CD4-positive, alpha-beta T cell treated with Interleukin-10 for 1 hour (primary cell): ENCODE measurements at places on chromosomes 7 and 10.

- DNase-seq = peak; percentile 86
Observed at GRCh38 chr7:50369143-50370026, 64.9 kb downstream of the IKZF1 start.

DNA sequence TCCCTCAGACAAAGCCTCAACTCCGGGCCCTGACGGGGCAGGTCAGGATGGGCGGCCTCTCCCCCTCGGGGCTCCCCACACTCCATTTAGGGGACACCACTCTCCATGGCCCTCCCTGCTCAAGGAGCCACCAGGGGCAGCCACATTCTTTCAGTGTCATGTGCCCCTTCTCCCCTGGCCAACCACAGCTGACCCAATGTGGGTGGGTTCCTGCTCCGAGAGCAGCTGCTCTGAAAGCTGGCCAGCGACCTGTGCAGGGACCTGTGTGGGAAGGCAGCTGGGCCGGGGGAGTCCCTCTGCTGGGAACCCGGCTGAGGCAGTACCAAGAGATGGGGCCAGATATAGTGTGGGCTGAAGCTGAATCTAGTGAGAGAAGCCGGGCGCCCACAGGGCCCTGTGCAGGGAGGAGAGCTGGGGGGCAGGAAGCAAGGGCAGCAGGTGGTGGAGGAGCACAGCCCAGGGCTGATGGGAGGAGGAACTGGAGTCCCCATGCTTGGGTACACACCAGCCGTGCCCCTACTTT, 40.6 kb upstream of the NPFFR1 start:
- DNase-seq = no peak

GRCh38 chr7:92622030-92622429, 31.8 kb upstream of the FAM133B start:
- DNase-seq = no peak

DNA sequence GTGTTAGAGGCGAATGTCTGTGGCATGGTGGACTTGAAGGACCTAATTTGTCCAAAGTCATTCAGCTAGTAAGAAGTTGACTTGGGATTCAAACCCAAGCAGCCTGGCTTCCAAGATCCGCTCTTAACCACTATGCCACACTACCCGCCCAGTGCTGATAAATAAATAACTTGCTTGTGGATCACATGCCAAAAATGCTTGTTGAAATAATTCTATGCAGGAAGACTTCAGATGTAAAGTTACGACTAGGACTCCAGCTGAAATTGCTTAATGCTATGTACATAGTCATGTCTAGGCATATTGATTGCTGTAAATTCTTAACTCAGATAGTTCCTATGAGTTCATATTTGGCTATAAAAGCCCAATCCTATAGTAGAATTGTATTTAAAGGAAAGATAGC, 76.0 kb downstream of the PLXDC2 start:
- no peak for DNase-seq

- no peak for DNase-seq
Observed at GRCh38 chr7:159145490-159145855, 806 bp upstream of the VIPR2 start.

DNA sequence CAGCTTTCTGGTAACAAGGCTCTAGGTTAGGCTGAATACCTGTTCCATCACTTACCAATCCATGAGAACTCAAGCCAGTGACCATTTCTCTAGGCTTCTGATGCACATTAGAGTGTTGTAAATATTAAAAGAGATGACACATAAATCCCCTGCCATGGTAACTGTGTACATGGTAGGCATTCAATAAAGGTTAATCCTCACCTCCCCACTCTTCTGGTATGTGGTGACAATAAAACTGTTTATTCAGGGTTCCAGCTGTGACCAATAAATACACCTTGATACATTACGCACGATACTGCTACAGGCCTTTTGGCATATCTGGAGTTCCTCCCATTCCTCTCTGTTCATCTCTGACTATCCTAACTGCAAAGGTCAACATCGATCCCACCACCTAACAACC, 171.9 kb downstream of the SRPK2 start:
- DNase-seq = no peak

DNA sequence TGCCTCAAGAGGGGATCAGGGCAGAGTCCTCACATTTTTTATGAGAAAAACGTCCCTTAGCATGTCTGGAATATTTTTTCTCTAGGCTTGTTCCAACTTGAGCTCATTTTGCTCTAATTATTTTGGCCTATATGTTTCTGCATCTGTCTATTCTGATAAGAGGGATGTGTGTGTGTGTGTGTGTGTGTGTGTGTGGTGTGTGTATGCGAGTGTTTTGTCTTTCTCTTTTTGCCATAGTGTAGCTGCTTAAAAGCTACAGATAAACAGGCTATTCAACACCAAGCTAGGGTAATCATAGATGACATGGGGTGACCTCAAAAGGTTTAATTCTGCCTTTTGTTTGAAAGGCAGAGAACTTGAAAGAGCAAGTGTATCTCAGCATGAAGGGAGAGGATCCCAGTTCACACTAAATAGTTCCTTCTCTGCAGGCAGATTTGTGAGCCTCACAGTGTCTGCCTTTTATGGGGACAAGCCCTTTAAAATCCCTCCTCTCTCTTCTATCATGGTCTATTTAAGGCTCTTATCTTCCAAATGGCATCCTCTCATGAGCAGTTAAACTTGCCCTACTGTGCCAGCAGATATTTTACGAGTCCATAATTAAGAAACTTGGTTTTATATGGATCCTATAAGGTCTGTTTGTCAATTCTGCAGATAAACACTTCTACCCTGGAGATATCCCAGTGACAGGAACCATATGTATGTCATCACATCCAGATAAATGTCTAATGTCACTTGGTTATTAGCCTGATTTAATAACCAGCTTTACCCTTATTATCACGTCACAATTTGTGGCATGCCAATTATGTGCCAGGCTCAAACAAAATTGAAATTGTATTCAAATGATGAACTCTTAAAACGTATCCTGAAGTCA, 202.9 kb upstream of the MTPN start:
- no peak for DNase-seq

DNA sequence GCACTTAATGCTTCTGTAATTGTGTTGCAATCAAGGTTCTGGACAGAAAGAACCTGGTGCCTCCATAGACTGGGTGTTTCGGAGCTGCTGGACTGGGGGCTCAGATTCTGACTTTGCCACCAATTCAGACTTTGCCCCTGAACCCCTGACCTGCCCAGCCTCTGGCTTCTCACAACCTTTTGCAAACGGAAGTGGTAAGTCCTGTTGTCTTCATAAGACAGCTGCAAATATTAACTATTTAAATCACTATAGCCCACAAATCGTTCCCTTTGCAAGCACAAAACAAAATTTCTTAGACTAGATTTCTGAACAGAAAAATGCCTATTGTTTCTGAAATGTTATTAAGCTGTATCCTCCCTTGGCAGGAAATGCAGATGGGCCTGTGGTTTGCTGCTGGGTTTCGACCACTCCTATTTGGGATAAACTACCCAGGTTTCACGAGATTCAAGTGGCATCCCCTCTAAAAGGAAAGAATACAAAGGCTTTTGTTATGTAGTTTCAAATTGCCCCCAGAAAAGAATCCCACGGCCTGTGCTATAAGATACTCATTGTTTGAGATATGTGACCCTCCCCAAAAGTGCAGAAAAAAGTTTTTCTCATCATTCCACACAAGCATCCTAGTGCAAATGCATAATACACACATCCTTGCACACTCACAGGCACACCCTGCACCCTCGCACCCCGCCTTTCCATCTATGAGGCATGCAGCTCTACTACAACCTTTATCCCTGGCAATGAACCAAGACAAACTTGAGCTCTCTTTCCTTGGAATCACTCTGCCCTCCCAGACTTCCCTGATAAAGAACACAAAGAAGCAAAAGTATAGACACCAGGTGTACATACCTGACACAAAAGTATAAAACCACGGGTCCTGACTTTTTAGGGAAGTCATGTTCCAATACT, 209.1 kb downstream of the PRPF18 start:
- DNase-seq = peak; percentile 34

- peak; percentile 87 for DNase-seq
Observed at GRCh38 chr10:91162495-91163268, 57.8 kb upstream of the PCGF5 start.

DNA sequence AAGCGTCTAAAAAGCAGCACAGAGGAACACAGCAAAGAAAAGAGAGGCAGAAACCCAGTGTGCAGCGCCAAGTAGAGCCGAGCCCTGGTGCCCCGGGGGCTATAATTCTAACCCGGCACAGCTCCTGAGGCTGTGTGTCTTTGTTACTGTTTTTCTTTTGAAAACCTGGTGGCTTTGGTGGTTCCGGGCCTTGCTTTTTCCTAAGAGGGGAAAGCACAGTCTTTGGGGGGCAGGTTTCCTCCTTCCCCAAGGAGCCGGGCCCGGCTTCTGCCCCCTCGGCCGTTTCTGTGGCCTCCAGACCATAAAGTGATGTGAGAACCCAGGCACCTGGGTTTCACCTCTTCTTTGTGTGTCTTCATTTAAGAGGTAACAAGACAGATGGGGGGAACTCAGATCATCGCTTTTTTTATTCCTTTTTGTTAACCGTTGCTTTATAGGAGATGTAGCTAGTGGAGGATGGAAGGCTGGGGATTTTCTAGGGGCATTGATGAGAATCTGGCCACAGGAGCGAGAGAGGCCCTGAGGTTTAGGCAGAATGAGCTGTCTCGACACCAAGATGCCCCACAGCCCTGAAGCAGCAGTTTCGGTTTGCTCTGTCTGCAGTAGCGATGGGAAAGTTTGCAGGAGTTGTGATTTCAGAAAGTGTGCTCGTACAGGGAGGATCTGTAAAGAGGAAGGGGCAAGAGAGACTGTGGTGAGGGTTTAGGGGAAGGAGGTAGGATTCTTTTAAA, 367.8 kb upstream of the GALNT17 start:
- DNase-seq = peak; percentile 36

DNA sequence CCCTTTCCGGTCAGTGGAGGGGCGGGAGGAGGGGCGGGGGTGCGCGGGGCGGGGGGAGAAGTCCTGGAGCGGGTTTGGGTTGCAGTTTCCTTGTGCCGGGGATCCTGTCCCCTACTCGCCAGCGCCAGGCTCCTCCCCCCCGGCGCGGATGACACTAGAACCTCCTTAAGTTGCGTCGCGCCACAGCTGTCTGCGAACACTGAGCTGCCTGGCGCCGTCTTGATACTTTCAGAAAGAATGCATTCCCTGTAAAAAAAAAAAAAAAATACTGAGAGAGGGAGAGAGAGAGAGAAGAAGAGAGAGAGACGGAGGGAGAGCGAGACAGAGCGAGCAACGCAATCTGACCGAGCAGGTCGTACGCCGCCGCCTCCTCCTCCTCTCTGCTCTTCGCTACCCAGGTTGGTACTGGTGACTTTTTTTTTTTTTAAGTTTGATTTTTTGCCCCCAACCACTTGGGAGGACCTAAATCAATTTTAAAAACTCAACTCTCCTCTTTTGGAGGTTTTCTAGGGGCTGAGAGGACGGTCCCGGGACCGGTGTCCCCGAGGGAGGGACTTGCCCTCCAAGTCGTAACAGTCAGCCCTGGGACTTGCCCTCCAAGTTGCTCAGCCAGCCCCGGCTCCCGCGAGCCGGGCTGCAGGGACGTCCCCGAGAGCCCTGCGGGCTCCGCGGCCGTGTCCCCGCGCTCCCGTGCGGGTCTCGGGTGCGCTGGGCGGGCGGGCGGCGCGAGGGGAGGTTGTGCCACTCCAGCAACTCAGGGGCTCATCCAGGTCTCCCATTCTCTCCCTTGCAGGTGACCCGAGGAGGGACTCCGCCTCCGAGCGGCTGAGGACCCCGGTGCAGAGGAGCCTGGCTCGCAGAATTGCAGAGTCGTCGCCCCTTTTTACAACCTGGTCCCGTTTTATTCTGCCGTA, at the start of gene GATA3:
GATA3 (plus strand) TSS at position 195 of the 914 bp plus-strand sequence. CDS start 968 bp downstream, outside the sequence.
- DNase-seq = peak; percentile 86

DNA sequence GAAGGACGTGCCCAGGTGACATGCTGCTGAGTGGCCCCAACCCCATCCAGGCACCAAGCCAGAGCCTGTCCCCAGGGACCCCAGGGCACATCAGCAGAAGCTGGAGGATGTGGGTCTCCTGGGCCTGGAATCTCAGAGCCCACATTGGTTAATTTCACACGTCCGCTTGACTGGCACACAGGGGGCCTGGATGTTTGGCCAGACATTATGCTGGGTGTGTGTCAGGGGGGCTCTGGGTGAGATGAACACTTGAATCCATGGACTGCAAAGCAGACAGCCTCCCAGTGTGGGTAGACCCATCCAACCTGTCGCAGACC, 79.1 kb upstream of the RET start:
- DNase-seq = no peak

DNA sequence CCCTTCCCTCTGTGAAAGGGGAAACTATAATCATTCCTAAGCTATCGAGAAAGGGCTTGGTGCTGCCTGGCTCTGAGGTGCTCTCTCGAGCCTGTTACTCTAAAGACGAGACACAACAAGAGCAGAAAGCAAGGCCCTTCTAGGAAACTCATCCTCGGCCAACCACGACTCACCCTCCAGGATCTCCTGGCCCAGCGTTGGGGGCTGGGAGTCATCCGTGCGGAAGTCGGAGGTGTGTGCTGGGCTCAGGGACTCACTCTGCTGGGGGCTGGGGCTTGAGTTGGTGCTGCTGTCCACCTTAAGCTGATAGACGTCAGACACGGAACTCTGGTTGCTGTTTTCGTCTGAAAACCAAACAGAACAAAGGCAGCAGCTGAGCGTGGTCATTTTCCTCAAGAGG, 17.6 kb upstream of the BAZ1B start:
- no peak for DNase-seq

GRCh38 chr7:128963327-128963757, 25.6 kb downstream of the IRF5 start:
- no peak for DNase-seq
